T1000 (cell line): ENCODE measurements at places on chromosomes 3 and 15.

DNA sequence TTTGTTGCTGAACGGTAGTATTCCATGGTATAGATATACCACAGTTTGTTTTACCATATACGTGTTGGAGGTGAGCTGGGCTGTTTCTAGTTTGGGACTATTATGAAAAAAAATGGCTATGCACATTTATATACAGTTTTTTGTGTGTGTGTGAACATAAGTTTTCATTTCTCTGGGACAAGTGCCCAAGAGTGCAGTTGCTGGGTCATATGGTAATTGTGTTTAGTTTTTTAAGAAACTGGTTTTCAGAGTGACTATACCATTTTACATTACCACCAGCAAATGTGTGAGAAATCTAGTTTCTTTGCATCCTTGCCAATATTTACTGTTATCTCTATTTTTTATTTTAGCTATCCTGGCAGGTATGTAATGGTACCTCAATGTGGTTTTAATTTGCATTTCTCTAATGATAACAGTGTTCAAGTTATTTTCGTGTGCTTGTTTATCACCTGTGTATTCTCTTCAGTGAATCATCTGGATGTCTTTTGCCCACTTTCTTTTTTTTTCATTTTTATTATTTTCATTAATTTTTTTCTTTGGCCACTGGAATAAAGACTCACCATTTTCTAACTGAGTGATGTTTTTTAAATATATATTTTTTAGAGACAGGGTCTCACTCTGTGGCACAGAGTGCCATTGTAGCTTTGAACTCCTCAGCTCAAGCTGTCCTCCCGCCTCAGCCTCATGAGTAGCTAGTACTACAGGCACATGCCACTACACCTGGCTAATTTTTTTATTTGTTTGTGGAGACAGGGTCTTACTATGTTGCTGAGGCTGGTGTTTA, 75.3 kb downstream of the ZNF609 start:
- DNase-seq = no peak

- no peak for DNase-seq
Observed at GRCh38 chr15:46955576-46955975, 761.7 kb upstream of the SEMA6D start.

DNA sequence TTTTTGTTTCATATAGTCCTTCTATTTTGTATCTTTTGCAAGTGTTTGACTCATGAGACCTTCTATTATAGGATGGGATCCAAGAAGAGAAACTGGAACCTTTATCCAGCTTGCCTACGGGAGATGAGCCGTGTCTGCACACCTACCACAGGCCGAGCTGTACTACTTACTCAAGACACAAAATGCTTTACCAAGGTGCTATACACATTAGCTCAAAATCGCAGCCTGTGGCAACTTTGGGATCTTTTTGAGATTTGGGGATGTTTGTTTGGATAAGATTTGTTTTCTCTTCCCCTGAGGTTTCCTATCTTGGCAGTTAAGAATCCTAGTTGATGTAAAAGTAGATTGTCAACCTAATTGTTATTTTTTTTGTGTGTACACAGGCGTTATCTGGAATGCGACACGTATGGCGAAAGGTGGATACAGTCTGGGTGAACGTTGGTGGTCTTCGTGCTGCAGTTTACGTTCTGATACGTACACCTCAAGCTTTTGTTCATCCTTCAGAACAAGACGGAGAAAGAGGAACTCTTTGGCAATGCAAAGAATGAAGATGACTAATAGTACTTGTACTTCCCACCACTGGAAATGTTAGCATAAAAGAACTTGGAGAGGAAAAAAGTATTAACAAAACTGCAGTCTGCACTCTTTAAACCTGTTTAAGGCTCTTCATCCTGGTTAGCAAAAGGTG, 13.1 kb upstream of the SETD5 start:
- DNase-seq = no peak

- no peak for DNase-seq
Observed at GRCh38 chr15:42324308-42324707, 35.0 kb upstream of the CAPN3 start.

DNA sequence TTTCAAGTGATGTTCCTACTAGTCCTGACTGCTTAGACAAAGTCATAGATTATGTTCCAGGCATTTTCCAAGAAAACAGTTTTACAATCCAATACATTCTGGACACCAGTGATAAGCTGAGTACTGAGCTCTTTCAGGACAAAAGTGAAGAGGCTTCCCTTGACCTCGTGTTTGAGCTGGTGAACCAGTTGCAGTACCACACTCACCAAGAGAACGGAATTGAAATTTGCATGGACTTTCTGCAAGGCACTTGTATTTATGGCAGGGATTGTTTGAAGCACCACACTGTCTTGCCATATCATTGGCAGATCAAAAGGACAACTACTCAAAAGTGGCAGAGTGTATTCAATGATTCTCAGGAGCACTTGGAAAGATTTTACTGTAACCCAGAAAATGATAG, 3.8 kb downstream of the TIPARP start:
- DNase-seq = no peak

DNA sequence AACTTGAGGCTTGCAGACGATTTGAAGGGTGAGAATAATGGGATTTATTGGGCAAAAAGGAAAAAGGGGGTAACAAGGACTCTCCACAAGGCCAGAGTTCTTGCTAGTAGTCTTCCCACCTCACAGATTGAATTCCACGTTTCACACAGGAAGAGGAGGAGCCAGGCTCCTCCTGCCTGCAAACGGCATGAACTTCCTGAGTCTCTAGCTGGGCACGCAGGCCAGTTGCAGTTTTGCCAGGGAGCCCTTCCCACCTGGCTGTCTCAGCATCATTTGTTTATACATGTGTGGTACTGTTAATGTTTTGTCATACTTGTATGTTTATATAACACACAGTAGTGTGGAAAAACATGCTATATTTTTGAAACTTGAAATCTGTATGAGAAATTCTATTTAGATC, 155.0 kb downstream of the NLGN1 start:
- DNase-seq = no peak

DNA sequence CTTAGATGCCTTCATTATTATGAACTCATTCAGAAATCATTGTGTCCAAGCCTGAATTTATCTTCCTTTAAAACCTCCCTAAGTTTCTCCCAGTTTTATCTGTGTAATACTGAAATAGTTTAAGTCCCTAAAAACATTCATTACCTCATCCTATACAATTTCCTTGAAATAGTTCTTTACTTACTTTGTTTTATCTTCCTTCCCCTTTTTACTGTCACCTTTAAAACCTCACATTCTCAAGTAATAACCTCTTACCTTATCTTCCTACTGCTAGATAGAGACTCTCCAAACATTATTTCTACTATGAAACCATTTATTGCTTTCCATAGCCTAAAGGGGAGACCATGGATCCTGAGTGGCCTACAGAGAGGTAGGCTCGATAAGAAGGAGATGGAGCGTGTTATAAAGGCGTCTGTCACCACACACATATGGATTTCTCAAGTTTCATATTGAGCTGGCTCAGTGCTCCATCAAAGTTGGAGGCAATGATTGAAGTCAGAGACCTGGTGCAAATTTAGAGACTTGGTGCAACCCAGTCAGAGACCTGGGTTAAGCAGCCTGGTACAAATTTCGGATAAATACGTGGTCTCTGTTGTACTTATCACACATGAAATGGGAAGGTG, 140.4 kb downstream of the NFKBIZ start:
- DNase-seq = no peak

- no peak for DNase-seq
Observed at GRCh38 chr15:41937568-41937923, 34.8 kb downstream of the EHD4 start.

- DNase-seq = no peak
Observed at GRCh38 chr15:40785814-40786213, 16.0 kb downstream of the C15orf62 start.

DNA sequence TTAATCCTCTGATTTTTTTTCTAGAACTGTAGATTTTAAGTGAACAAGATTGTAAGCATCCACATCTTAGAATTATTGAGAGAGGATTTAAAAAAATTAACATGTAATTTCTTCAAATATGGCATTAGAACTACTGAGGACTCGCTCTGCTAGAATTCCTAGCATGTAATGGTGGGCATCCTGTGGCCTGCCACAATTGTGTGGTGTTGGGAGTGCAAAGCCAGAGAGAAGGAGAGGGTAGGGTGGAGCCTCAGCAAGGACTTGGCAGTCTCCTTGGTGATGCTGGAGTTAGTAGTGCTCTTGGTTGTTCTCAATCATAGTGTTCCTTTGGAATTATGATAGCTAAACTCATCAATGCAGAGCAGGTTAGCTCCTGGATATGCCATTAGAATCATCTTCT, 443.9 kb upstream of the TBL1XR1 start:
- DNase-seq = no peak

GRCh38 chr15:40352281-40352901, 1.6 kb downstream of the PHGR1 start:
- DNase-seq = no peak

DNA sequence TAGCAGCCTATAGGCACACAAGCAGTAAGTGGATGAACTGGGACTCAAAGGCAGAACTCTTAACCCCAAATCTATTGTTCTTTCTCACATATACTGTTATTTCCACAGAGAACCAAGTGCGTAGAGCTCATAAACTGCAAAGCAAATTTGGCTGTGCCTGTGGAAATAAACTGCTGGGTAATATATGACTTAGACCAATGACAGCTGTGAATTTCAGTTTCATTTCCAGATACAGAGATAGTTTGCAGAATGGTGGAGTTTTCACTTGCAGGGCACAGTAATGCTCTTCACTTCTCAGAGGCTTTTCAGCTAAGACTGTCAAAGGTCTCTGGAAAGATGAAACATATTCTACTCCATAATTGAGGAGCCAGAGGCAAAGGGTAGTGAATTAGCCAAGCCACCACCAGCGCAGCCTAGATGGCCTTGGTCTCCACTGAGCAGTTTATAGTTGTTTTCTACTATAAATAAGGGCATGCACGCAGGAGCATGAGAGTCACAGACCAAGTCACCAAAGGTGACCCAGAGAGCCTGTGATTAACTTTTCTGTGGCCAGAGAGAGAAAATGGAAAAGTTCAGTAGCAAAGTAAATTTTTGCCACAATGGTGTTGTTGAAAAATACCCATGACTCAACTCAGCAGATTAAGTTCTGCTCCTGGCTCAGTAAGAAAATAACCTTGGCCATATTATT, 180.7 kb upstream of the GRM7 start:
- no peak for DNase-seq

- no peak for DNase-seq
Observed at GRCh38 chr3:194984066-194984465, 286.9 kb downstream of the XXYLT1 start.

GRCh38 chr3:124116906-124117305, 125.0 kb upstream of the ROPN1 start:
- no peak for DNase-seq

- no peak for DNase-seq
Observed at GRCh38 chr15:55824857-55825613, 82.1 kb upstream of the PRTG start.

DNA sequence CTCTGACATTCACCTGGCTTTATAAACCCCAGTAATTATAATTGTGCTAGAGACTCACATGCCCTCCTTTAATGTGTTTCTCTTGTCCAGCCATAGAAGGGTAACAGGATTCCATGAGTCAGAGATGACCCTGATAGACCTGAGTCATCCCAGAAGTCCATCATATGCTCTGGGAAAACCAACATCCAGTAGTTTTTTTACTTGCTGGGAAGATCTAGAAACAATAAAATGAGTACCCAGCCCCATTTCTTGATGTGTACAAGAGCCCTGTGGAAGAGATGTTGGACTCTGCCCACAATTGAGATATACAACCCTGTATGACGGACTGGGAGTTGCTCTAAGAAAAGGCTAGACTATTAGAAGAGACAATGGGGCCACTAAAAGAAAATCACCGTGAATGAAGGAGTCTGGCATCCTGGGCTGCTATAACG, 22.4 kb upstream of the THUMPD3 start:
- peak; percentile 12 for DNase-seq

- DNase-seq = no peak
Observed at GRCh38 chr3:194067949-194068362, 68.0 kb upstream of the HES1 start.

GRCh38 chr3:117433427-117433826, 723.8 kb downstream of the TUSC7 start:
- DNase-seq = no peak

DNA sequence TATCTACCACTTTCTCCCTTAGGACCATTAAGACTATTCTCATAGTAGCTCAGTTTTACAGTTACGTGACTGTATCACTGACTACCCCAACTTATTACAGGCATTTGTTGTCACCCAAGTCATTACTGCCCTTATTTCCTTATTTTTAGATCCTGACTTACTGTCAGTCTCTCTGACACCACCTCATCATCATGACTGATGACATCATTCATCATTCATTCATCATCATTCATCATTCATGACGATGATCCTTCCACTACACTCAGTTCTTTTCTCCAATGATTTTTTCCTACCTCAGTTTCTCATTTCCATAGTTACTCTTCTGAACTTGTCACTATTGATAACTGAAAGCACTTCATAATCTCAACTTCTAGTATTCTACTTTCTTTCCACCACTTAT, 83.8 kb downstream of the ADAM10 start:
- DNase-seq = no peak

- no peak for DNase-seq
Observed at GRCh38 chr3:169104972-169105371, 558.5 kb downstream of the MECOM start.
